ENCODE measurements at places on chromosomes 7 and 10. TPM values are rescaled to one million over a fixed set of nuclear protein-coding genes. Genes with fewer than 3 reads are reported as not detected.
A peak's percentile ranks its signal among the peaks of the same experiment; 100 is the strongest.

Gene CYP26C1
- total RNA-seq = under 0.01 TPM

GRCh38 chr7:30062587-30062986 is 34.4 kb downstream of the PLEKHA8 start:
- peak; percentile 88 for DNase-seq

DNA sequence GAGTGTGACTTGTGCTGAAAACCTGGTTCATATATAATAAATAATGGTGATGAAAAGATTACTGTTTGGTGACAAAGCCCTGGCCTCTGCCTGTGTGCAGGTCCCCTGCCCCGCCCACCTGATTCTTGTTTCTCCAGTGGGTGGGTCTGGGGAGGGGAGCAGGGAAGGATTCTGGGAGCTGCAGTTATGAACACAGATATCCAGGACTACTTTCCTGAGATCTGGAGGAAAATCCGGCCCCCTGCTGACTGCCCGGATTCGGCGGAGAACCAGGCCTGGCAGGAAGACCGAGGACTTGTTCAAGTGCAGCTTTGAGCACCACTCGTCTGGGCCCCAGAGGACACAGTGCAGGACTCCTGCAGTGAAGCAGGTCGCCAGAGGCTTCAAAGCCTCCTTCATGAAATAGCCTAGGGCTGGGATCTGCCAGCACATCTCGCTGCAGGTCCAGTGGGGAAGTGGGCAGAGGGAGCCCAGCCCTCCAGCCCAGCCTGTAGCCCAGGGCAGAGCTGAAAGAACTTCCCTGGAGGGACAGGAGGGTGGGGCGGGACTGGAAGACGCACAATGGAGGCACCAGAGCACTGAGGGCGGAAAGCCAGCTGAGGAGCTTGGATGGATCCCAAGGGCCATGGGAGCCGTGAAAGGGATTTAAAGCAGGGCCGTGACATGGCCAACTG is 7.0 kb downstream of the ATP6V0E2 start:
- no peak for DNase-seq

Gene METTL2B
- 36.8 TPM for total RNA-seq

Measured in spinal cord (tissue), 10 donors.